ENCODE measurements at places on chromosomes 1 and 21. TPM values are rescaled to one million over a fixed set of nuclear protein-coding genes. Genes with fewer than 3 reads are reported as not detected.

PDC gene
- 0.07 TPM for polyA plus RNA-seq

UFC1 gene
- 154 TPM for polyA plus RNA-seq

- peak; percentile 81 for DNase-seq
These were observed 492.6 kb downstream of the KCNT2 start for GRCh38 chr1:196115646-196116045.

DNA sequence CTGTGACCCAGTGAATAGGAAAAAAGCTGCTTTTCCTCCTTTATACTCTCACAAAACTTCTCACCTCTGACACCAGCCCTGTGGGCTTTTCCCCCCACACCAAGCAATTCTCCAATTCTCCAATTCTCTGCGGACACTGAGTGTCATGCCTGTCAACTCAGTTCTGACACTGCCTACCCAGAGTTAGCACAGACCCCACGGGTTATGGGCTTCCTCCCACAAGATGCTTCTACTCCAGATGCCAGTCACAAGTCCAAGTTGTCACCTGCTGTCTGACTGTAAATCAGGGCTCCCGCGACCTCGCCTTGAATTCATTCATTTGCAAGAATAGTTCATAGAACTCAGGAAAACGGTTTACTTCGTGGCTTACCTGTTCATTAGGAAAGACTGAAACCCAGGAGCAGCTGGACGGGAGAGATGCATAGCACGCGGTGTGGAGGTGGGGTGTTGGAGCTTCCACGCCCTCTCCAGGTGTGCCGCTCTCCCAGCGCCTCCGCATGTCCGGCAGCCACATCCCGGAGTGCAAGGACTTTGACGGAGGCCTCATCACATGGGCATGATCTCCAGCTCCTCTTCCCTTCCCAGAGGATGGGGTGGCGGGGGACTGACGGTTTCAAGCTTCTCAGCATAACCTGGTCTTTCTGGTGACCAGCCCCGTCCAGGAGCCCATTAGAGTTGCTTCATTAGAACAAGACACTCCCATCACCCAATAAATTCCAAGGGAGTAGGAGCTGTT is 154.7 kb downstream of the PGBD5 start:
- no peak for DNase-seq

RCAN3 gene
- polyA plus RNA-seq: 17.3 TPM

DNA sequence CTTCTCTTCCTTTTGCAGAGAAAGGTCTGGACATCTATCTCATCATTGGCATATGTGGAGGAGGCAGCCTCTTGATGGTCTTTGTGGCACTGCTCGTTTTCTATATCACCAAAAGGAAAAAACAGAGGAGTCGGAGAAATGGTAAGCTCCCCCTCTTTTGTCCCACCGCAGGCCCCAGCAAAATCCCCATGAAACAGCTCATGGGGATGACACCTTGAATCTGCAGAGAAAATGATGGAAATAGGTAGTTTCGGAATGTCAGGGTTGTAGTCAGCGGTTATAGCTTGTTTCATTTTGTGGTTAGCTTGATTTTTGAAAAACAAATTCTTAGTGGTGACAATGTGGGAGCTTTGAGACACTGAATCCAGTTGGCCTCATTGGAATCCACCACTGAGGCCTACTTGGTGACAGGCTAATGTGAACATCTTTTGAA is 10.3 kb downstream of the CD2 start:
- no peak for DNase-seq

SLC25A34 gene
- 0.35 TPM for polyA plus RNA-seq

DNA sequence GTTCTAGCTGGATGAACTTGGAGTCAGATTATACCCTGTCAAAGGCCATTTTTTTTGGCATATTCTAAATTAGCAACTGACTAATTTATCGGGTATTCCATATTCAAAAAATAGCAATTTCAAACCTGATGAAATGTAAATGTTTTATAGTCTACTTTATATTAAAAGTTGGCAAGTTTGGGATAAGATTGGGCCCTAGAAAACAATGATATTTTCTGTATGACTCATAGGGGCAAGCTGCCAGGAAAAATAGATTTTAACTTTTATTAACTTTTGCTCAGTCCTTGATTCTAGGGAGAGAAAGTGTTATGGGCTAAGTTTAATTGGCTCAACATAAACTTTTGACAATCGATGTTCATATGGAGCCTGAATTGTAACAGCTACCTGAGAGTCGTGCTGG is 576.9 kb upstream of the B3GALT2 start:
- DNase-seq: peak; percentile 22

DNA sequence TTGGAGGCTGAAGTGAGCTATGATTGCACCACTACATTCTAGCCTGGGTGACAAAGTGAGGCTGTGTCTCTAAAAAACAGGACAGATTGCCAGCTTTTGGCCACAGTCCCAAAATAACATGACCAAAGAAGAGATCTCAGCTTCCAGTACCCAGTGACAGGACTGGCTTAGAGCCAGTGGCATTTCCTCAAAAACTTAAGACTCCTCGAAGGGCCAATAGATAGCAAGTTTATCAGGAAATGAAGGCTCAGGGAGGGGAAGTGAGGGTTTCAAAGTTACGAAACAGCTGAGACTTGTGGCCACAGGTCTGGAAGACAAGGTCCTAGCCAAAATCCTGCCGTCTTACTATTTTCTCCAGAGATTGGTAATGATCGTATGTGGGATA is 6.3 kb upstream of the TMEM39B start:
- DNase-seq: peak; percentile 77

- no peak for DNase-seq
These were observed 1.5 kb upstream of the AKNAD1 start for GRCh38 chr1:108858230-108858950.

DNA sequence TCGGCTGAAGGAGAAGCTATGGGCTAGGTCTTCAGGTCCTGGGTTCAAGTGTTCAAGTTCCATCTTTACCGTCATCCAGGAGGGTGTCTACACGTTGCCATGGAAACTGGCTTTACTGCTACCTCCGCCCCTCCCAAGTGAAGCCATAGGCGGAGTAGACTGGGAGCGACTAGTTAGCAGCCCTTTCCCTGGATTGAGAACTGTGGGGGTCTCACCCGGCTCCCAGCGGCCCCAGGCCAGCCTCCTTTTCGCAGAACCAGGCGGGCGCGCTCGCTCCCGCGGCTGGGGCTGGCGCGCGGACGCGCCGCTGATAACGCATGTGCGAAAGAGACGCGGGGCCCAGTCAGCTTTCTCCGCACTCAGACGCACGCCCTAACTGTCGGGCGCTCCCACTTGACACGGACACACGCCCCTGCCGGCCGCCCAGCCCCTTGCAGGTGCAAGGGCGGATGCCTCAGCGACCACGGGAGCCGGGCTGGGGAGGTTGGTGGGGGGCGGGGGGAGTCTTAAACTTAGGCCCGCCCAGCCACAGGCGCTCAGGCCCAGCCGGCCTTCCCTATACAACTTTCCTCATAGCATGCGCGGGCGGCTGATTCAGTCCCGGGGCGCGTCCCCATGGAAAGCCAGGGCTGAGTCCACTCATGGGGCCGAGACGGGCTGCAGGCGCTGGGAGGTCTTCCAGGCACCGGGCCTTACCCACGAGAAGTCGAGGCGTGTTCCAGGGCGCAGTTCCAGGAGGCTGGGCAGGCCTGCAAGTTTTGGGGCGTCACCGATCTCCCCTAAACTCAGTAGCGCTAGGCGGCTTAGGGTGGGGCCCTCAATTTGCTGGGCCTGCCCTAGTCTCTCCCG is 7.4 kb downstream of the EFNA4 start:
- peak; percentile 61 for DNase-seq

- peak; percentile 64 for DNase-seq
These were observed 12.7 kb upstream of the CPLANE2 start for GRCh38 chr1:16249596-16250241.

DNA sequence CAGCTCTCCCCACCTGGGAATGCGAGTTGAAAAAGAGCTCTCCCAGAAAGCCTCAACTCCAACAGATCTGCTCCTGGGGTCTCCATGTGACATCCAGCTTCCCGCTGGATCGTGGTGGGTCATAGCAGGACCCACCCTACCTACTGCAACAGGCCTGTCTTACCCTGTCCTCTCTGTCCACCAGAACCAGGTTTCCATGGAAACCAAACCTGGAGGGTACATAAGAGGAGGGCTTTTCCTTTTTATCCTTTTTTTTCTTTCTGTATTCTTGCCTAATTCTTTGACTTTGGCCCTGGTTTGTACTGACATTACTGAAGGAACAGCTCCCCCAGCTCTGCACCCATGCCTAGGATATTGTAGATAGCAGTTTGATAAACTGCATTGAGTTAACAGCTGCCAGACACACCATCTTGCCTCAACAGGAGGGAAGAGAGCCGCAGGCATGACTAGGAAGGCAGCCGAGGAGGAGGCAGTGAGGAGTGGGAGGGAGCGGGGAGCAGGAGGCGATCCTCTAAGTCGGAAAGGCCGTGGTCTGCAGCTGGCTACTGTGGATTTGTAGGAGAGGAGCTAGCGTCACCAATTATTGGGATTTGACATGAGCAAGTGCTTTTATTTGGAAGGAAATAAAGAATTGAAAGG is 9.7 kb upstream of the FMOD start:
- no peak for DNase-seq

DNA sequence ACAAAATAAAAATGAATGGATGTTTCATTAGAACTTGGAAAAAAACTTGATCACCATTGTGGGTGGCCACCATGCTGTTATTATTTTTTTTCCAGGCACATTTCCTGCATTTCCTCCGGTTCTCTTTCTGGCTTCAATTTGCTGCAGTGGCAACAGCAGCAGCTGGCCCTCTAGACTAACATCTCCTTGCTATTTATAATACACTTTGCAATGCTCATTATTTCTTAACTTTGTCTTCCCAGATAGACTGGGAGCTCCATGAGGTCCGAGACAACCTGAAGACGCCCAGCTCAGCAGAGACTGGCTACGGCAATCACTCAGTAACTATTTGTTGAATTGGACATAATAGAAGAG is 53.4 kb upstream of the ATP5PO start:
- DNase-seq: no peak

ACKR1 gene
- not detected for polyA plus RNA-seq

- DNase-seq: no peak
These were observed 56.1 kb upstream of the IRF2BP2 start for GRCh38 chr1:234665975-234666605.

- no peak for DNase-seq
These were observed 423.3 kb upstream of the ADGRL2 start for GRCh38 chr1:81377406-81377805.
